Activated CD8-positive, alpha-beta memory T cell treated with anti-CD3 and anti-CD28 coated beads for 1 hour (primary cell): ENCODE measurements at places on chromosomes 5 and 9.

- no peak for DNase-seq
Measured at GRCh38 chr9:13705918-13706317, 426.4 kb upstream of the MPDZ start.

DNA sequence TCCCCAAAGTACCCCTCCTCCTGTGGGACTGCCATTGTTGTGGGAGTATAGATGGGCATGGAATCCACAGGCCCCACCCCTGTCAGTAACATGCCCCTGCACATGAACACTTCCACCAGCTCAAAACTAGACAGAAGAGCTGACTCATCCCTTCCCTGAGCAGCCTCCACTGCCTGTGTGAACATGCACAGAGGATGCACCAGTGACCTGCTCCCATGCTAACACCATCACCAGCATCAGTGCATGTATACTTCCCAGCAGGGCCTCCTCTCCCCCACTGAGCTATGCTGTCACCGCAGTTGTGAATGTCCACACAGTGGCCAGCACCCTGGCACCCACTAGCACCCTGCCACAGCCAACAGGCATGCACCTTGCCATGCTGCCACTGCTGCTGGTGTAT is 939.8 kb downstream of the EFNA5 start:
- no peak for DNase-seq

DNA sequence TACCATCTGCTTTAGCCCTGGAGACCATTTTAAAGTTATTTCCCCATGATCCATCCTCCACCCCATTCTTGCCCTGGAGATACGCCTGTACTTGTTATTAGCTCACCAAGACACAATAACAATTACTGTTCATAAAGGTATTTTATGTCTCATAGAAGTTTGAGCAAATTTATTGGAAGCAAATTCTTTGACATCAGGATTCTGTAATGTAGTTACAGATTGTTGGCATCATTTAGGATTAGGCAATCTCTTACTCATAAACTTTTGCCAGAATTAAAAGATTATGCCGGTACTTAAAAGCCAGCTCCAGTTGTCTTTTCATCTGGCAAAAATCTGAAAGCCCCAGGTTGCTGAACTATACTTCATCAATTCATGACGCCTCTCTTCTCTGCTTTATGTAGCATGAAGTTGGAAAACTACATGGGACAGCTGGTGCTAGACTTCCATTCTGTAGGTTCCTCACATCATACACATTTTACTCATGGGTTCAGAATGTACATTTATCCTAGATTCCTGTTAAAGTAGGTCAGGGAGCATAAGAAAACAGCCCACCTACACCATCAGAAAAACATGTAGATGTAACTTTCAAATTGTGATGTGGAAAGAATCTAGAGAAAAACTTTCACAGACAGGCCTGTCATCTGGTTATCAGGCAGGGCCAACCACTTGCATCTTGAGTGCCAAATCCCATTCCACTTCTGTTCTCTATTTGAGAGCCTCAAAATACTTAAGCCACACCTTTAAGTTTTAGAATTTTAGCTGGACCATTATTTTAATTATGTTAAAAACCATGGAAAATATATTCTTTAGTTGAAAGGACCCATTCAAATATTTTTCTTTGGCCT is 14.0 kb downstream of the ATP10B start:
- no peak for DNase-seq

DNA sequence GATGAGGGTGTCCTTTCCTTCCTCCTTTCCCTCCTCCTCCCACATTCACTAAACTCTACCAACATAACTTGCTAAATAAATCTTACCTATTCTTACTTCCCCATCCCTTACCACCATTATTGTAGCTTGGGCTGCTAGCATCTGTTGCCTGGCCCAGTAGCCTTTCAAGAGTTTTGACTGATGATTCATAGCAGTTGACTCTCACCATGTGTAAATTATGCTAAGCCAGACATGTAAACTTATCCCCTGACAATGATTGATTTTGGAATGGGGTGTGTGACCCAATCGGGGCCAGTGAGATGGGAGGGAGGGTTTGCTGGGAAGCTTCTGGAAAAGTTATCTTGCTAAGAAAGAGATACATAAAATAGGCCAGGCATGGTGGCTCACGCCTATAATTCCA is 161.8 kb upstream of the SPRY4 start:
- DNase-seq = no peak

GRCh38 chr5:61881821-61882487 is 424.1 kb upstream of the KIF2A start:
- no peak for DNase-seq

DNA sequence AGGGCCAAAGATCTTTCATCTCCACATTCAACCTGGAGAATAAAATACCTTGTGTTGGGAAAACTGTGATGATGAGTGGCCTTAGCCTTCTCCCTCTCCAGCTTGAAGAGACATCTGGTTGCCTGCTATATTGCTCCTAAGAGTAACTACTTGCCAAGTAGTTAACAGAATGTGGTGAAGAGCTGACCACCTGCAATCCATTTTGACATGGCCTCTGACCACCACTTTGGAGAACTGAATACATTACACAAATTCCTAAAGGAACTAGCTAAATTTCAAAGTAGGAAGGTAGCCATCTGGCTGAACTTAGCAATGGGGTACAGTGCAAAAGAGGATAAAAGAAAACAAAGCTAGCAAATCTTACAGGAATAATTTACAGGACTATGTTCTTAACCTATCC is 7.2 kb downstream of the TBCA start:
- DNase-seq = no peak

DNA sequence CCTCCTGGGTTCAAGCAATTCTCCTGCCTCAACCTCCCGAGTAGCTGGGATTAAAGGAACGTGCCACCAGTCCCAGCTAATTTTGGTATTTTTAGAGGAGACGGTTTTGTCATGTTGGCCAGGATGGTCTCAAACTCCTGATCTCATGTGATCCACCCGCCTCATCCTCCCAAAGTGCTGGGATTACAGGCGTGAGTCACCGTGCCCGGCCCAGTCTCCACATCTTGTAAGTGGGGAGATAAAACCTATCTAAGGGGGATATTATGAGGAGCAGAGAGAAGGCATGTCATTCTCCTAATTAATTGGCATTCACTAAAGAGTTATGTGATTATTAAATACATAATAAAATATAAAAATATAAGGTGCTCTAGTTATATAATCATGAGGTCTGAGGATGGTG is 94.1 kb upstream of the BOD1 start:
- DNase-seq = no peak
